Neural crest cell (in vitro differentiated cells): ENCODE measurements at places on chromosomes 16 and 17.

DNA sequence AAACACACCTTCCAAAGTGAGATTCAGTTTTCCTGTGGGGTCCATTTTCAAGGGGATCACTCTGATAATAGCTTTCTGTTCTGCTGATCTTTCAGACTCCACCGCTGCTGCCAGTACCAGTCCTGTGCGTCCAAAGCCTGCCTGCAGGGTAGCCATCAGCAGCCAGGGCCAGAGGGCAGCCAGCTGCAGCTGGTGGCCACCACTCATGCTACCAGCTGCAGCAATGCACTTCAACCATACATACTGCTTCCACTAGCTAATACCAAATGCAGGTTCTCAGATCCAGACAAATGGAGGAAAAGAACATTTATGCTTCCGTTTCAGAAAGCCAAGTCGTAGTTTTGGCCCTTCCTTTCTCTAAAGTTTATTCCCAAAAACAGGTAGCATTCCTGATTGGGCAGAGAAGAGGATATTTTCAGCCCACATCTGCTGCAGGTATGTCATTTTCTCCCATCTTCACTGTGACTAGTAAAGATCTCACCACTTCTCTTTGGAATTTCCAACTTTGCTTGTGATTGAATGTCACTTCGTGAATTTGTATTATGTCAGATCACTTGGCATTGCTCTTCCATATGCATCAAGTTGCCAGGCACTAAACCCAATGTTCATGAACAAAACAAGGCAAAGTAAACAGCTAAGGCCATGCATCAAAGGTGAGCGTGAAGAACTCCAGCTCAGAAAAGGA, 1.8 kb downstream of the RNF43 start:
- peak; percentile 16 for DNase-seq

GRCh38 chr16:19833581-19833980, 51.1 kb downstream of the GPRC5B start:
- DNase-seq = no peak

GRCh38 chr17:79702034-79702433, 28.7 kb upstream of the ENPP7 start:
- DNase-seq = no peak

DNA sequence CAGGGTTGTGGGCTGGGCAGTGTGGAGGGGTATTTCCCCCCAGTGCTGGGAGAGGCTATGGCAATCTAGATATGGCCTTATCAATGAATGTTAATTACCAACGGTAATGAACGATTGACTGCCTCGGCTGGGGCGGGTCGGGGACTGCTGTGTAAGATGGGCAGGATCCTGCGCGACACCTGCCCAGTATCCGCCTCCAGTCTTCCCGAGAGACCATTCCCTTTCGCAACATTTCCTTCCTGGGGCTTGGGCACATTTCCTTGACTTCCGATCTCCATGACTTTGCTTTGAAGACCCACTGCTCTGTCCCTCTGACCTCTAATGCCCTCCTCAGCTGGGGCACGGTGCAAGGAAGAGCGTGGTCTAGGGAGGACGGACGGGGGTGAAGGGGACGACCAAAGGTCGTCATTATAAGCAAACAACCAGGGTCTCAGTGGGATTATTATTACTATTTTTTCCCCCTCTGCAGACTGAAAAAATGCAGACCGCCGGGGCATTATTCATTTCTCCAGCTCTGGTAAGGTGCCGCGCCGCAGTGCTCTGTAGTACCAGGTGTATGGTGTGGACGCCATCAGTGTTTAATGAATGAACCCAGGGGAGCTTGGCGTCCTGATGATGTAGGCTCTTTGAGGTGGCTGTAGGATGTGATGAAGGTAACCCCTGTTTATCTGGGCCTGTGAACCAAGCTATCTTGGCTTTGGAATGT, 506 bp downstream of the ATP5MC1 start:
- DNase-seq = no peak

- no peak for DNase-seq
Observed at GRCh38 chr17:36850790-36851189, 86.5 kb upstream of the LHX1 start.

DNA sequence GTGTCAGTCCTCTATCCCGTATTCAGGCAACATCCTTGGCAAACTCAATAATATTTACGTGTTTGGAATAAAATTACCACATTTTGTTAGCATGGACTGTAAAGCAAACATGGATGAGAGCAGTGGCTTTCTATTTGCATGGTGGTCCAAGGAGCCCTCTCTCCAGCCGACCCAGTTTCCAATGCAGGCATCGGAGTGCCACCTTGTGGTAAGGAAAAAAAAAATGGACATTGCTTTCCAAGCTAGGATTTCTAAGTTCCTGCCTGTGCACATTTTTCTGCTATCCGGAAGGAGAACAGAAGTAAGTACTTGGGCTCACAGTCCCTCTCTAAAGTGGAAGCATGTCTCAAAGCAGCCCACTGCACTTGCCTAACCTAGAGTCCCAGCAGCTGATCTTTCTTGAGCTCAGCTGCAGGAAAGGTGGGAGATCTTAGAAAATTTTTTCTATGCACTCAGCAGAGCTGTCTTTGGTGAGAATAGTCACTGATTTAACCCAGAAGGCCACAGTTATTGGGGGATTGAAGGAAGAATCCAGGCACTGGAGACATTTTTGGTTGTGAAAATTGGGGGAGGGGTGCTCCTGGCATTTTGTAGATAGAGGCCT, 46.0 kb upstream of the ERCC4 start:
- DNase-seq = peak; percentile 41

DNA sequence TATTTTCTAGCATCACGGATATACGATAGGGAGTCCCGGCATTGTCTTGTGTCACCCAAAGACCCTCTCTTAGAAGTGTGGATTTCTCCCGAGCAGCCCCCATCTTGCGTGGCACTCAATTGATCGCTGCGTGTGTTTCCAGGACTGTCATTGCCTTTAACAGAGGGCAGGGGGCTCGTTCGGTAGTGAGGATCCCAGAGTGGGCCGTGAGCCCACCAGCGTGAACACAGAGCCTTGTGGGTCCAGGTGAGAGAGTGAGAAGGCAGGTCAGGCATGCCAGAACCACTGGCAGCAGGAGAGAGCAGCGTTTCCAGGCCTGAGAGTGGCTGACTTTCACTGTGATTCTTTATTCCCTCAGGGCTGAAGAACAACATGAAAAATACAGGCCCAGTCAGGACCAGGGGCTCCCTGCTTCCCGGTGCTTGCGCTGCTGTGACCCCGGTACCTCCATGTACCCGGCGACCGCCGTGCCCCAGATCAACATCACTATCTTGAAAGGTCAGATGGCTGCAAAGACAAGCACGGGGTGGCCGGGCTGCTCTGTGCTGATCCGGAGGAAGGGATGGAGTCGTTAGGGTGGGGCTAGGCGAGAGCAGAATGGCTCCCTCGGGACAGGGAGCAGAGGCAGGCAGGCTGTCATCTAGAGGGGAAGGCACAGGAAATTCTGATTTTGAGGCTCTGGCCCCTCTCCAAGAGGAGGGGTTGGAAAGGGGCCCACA, 22.4 kb downstream of the C1QTNF1 start:
- no peak for DNase-seq

- DNase-seq = no peak
Observed at GRCh38 chr17:37830151-37830993, 85.5 kb upstream of the HNF1B start.

GRCh38 chr17:83090444-83091256, 11.2 kb downstream of the METRNL start:
- DNase-seq = no peak

DNA sequence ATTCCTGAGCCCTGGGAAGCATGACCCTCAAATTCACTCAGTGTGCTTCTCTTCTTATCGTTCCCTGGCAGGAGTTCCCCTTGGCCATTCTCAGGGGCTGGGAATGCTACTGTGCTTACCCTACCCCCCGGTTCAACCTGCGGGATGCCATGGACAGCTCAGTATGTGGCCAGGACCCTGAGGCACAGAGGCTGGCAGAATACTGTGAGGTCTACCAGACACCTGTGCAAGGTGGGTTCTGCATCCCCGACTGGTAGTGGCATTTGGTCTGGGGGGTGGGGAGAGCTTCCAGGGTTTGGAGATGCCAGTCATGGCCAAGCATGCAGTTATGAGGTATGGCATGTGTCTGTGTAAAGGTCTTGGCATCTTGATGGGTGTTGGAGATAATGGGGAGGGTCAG, 39.4 kb downstream of the WSCD1 start:
- DNase-seq = no peak
